ENCODE measurements at places on chromosomes 1 and 21.

DNA sequence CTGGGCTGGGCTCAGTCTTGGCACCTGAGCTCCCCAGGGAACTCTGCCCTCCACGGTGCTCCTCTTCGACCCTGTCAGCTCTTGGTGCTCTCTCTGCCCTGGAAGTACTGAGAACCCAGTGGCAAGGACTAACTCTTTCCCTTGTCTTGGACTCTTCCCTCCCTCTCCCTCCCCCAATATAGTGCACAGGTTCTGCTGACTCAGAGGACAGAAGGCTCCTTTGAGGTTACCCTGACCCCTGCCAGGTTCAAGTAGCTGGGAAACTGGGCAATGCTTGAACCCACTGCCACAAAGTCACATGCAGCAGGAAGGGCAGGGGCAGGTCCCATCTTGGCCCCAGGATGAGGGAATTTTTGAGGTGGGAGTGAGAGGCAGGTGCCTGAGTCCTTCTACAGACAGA, 20.3 kb downstream of the KCNQ4 start:
- DNase-seq = no peak

DNA sequence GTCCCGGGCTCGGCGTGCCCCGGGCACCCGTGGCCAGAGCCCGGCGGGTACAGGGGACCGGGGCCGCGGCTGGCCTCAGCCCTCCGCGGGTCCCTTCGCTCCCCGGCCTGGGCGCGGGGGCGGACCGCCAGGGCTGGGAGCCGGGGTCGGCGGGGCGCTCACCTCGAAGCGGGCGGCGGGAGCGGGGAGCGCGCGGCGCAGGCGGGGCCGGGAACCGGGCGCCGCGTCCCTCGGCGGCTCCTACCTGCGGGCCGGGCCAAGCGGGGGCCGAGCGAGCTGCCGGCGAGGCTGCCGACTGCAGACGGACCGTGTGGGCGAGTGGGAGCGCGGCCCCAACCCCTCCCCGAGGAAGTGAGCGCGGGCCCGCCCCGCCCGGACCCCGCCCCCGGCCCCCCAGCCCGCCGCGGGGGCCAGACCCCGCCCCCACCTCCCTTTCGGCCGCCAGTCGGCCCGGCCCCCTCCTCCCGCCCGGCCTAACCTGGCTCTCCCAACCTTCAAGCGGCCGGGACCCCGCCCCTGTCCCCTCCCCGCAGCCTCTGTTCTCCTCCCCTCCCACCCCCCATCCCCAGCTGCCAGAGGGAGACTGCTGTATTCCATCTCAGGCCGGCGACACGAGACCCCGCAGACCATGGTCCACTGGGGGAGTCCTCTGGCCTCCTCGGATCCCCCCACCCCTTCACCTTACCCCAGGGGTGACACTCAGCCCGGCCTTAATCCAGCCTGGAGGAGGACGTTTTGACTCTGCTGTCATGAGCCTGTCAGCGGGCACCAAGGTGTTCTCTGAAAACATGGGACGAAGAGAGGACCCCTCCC, at the start of gene FHL3:
FHL3 (minus strand) TSS at position 320 of the 813 bp plus-strand sequence. CDS start 6,102 bp downstream, outside the sequence.
- DNase-seq = peak; percentile 68

- no peak for DNase-seq
Measured at GRCh38 chr1:92711473-92712165, 73.3 kb downstream of the EVI5 start.

DNA sequence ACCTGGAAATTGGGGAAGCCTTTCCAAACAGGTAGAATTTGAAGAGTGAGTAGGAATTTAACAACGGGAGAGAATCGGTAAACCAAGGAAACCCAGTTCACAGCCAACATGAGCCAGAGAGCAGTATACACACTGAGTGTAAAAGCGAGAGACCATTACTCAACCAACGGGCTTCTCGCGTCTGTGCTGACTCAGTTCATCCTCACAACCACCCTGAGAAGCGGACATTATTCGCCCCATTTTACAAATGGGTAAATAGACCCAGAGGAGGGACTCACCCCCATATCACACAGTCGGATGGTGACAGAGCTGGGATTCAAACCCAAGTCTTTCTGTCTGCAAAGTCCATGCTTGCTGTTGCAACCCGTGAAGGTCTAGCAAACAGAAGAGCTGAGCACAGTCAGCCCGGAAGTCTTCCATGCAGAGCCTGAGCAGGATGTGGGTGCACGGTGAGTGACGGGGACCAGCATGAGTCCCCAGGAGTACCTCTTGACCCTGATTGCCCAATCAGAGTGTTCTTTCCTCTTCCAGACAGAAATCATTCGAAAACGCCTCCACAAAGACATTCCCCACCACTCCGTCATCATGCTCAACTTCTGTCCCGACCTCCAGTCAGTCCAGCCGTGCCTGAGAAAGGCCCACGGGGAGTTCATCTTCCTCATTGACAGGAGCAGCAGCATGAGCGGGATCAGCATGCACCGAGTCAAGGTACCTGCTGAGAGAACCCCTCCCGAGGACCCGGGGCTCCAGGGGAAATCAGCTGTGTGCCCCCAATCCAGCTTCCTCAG, 32.3 kb downstream of the VWA5B1 start:
- DNase-seq = peak; percentile 92

- DNase-seq = no peak
Measured at GRCh38 chr21:33266789-33267135, 595 bp downstream of the IL10RB start.

GRCh38 chr21:29189353-29189752, 58.9 kb downstream of the MAP3K7CL start:
- no peak for DNase-seq

DNA sequence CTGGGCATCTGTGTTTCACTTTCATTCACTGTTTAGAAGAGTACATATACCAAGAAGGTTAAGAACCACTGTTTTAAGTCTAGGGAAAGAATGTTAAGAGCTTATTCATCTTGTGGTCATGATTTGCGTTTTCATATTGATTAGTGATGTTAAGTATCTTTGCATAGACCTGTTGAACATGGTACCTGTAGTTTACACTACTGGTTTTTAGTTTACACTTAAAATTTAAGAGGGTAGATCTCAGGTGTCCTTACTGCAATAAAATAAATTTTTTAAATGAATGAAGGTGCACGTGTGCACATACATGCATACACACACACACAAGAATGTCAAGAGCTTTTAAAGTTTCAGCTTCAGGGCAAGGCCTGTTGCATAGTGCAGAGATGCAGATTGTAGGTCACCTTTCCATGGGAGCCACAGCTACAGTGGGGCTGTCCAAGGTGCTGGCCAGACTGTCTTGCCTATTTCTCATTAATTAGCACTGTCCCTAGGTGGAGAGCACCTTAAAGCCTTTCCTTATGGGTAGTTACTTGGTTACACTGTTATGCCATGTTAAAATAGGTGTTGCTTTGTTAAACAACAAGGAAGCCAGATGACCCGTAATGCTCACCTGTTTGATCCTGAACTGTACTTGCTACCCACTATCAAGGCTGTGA, 543.0 kb upstream of the DAB1 start:
- no peak for DNase-seq

DNA sequence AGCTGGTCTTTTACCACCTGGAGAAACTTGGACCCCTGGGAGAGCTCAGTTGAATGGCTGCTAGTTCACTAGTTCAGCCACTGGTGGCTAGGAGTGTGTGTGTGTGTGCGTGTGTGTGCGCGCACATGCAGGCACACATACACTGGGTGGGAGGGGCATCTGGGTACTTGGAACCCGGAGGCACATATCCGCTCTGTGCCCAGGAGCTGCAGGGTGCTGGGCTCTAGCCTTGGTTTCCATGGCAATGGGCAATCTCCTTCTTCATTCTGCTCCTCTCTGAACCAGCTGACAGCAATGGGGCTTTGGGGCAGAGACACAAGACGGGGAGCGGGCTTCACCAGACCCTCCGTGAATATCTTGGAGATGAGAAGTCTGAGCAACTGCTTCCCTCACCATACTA, 87.1 kb upstream of the DISP3 start:
- no peak for DNase-seq

- peak; percentile 18 for DNase-seq
Measured at GRCh38 chr1:64470665-64471217, 812 bp downstream of the CACHD1 start.

DNA sequence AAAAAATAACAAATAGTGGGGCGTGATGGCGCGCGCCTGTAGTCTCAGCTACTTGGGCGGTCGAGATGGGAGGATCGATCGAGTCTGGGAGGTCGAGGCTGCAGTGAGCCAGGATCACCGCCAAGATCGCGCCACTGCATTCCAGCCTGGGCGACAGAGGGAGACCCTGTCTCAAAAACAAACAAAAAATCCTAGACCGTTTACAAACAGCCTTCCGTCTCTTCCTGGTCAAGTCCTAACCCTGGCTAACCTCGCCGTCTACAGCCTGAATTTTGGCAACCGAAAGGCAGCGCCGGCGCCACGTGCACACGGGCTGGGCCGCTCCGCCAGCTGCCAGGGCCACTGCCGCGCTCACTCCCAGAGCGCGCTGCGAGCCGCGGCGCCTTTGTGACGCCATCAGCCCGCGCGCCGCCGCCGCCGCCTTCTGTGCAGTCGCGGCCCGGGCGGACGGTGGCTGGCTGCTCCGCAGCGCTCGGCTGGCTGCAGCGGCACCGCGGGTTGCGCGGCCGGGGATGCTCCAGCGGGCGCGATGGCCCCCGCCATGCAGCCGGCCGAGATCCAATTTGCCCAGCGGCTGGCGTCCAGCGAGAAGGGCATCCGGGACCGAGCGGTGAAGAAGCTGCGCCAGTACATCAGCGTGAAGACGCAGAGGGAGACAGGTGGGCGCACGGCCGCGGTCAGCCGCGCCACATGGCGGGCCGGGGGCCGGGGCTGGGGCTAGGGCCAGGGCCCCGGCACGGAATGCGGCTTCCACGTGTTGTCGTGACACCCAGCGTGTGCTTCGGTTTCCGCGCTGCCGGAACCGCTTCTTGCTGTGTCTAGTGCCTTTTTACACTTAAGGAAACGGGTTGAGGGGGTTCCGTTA, at the start of the genes HSF2BP and RRP1B:
HSF2BP (minus strand) TSS at position 353 of the 865 bp plus-strand sequence. CDS start 1,392 bp downstream, outside the sequence.
RRP1B (plus strand) TSS at position 425 of the 865 bp plus-strand sequence; CDS start at position 530, 105 bp downstream.
- DNase-seq = peak; percentile 84

DNA sequence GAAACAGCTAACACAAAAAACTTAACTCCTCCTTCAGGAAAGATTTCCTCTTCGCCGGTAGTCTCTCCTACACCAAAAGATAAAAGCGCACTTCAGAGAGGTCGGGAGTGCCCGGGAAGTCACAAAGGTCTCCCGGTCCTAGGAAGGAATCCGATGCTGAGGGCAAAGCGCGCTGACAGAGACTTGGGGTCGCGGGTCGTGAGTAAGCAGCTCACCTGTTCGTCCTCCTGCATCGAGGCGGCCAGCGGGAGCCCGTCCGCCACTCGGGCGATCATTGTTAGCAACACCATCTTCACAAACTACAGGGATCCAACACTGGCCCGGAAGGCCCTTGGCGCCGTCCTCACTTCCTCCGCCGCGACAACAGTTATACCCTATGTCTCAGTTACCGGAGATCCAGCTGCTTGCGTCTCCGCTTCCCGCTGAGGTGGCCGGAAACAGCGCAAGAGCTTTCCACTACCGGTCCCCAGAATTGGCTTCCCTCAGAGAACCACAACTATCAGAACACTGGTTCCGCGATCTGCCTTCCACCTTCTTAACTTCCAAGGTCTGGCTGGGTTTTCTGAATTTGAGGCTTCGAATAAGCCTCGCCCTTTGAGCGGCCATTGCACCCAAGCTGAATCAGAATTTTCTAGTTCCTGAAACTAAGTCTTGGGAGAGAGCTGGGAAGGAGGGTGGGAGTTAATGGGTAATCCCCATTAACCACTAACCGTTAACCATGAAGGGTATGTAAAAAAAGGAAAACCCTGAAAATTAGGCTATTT, at the start of gene SEC22B:
SEC22B (minus strand) TSS at position 429 of the 764 bp plus-strand sequence; CDS start at position 290, 139 bp downstream.
- DNase-seq = peak; percentile 97

All from fibroblast of lung (primary cell).